Activated T-helper 1 cell treated with anti-CD3 and anti-CD28 coated beads, Interleukin-2, amount 50 U/mL, for 16 hours (primary cell): ENCODE measurements at places on chromosomes 2 and 18.

- DNase-seq: no peak
These were observed 250.0 kb downstream of the DSEL start for GRCh38 chr18:67266246-67267237.

- no peak for DNase-seq
These were observed 43.0 kb downstream of the BIN1 start for GRCh38 chr2:127063701-127064590.

- no peak for DNase-seq
These were observed 100.7 kb upstream of the CYP1B1 start for GRCh38 chr2:38176619-38177021.

DNA sequence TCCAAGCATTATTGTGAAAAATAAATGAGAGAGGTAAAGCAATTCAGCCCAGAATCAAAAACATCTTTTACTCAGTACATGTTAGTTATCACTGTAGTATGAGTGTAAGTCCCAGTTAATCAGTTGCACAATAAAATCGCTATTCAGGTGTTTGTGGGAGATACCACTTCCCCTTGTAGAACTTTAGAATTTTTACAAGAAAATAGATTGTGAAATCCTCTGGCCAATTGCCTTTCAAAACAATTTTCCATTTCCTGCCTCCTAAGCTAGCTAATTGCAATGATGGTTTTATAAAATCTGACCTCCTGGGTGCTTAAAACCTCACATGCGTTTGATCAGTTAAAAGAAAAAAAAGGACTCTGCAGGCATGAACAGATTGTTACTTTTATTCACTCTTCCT is 332.5 kb downstream of the PID1 start:
- DNase-seq: no peak

DNA sequence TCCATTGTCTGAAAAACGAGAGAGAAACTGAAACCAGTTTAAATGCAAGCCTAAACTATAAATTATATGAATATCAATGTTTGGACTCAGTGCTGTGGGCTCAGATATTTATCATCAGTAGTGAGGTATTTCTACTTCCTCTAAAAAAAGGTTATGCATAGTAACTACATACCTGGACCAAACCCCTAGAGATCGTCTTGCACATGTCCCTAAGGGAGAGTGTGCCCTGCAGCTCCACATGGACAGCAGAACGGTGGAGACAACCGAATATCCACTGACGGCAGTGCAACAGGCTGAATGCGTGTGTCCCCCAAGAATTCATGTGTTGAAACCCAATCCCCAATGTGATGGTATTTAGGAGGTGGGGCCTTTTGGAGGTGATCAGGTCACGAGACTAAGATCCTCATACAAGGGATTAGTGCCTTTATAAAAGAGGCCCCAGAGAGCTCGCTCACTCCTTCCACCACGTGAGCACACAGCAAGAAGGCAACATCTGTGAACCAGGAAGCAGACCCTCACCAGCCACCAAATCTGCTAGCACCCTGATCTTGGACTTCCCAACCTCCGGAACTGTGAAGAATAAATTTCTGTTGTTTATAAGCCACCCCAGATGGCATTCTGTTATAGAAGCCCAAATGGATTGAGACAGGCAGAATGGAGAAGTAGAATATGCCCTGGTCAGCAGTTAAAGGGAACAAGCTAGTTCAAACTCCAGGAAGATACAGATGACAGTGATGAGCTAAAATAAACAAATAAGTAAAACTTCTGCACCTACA is 208.4 kb downstream of the ANAPC1 start:
- DNase-seq: no peak

GRCh38 chr2:694174-694573 is 17.0 kb upstream of the TMEM18 start:
- DNase-seq: no peak

DNA sequence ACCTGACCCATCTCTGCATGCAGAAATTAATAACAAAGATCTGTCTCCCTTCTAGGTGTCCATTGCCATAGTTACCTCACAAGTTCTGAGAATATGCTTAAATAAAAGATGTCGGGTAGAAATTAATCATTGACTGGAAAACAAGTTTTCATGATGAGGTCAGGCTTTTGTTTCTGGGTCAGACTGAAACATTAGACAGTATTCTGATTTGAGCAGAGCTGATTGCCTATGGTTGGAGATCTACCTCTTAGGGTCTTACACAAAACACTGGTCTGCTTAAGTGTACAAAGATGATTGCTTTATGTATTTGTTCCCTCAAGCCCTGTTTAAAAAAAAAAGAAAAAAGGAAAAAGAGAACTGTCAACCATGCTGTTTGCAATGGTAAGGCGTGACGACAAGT is 956.4 kb downstream of the CPS1 start:
- no peak for DNase-seq
